ENCODE measurements at places on chromosomes 5 and 9.

GRCh38 chr9:117290306-117290840 lies 124.5 kb downstream of the ASTN2 start:
- no peak for DNase-seq

DNA sequence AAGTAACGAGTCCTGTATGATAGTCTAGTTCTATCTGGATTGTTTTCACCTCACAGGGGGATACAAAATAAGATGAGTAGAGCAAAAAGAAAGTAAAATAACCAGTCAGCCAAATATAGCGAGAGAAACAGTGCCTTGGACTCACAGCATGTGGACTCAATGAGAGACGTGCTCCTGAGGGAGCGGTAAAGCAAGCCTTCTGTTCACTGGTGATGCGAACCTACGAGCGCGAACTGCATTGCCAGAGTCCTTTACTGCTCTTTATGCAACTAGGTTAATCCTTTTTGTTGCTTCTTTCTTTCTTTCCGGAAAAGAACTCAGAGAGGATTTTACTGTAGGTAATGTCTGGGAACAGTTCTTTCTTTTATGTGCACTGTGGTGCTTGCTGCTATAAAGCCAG lies 132.7 kb downstream of the ANXA1 start:
- no peak for DNase-seq

GRCh38 chr9:88586452-88586851 lies 51.5 kb downstream of the NXNL2 start:
- DNase-seq, result no peak

GRCh38 chr5:143629871-143630659 lies 181.9 kb upstream of the HMHB1 start:
- no peak for DNase-seq

DNA sequence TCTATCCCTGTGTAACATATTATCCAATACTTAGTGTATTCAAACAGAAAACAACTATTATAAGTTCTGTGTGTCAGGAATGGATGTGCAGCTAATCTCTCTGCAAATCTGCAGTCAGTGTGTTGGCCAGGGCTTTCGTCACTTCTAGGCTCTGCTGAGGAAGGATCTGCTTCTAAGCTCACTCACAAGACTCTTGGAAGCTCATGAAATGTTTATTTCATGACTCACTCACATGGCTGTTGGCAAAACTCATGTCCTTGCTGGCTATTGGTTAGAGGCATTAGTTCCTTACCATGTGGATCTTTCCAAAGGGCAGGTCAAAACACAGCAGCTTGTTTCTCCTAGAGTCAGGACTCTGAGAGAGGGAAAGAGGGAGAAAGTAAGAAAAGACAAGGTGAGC lies 367.4 kb upstream of the SMARCA2 start:
- DNase-seq, result peak; percentile 27

Data from femur (tissue), 1 donor.